CD4-positive, alpha-beta T cell treated with Interleukin-4 for 1 hour (primary cell): ENCODE measurements at places on chromosomes 1 and 21.

DNA sequence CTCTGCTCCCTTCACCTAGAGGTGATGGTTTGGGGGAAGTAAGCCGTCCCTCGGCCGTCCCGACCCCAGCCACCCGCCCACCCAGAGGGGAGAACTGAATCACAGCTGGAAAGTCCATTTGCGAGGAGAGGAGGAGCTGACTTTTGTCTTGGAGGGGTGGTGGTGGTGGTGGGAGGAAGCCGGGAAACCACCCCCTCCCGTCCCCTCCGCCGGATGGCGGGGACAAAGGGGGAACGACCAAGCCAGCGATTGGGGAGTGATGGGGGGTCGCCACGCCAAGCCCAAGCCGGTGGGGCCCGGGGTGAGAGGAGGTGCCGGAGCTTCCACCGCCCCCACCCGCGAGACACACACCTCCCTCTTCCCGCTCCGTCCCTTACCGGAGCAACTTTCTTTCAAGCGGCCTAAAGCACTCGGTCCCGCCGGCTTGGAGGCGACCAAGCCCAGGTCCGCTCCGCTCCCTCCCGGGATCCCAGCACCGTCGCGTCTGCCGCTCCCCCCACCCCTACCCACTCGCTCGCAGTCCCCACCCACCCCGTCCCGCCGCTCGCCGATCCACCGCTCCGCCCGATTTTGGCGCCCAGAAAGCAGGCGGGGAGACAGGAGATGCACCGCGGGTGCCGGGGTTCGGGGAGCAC is 540 bp downstream of the ARHGEF2 start:
- peak; percentile 50 for DNase-seq

- DNase-seq, result peak; percentile 2
Observed at GRCh38 chr1:58047265-58047858, 499.2 kb downstream of the OMA1 start.

GRCh38 chr1:21586846-21587601 is 77.8 kb downstream of the ALPL start:
- DNase-seq, result no peak

DNA sequence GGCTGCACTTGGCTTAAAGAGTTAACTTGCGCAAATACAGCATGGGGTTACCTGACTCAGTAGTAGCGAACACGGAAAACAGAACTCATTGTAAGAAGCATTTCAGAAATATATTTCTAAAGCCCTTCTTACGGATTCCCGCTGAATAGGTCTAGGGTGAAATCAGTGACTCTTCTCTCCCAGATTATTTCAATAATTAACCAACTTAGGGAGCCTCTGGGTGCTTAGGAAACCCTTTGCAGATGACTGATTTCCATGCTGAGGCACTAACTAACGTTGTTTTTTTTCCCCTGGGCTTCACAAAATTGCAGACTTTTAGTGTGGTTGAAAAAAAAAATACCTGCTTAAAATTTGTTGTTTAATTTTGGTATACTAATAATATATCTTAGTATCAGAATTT is 40.3 kb downstream of the BTG3 start:
- no peak for DNase-seq

- DNase-seq, result no peak
Observed at GRCh38 chr1:156644146-156644545, 2.2 kb downstream of the BCAN start.

- peak; percentile 51 for DNase-seq
Observed at GRCh38 chr1:158506369-158506987, 34.5 kb downstream of the OR10R2 start.

GRCh38 chr1:46522184-46522968 is 29.1 kb downstream of the KNCN start:
- no peak for DNase-seq

GRCh38 chr1:185483664-185484450 is 166.8 kb upstream of the IVNS1ABP start:
- DNase-seq, result no peak

GRCh38 chr1:206136241-206136640 is 19.1 kb upstream of the AVPR1B start:
- no peak for DNase-seq

DNA sequence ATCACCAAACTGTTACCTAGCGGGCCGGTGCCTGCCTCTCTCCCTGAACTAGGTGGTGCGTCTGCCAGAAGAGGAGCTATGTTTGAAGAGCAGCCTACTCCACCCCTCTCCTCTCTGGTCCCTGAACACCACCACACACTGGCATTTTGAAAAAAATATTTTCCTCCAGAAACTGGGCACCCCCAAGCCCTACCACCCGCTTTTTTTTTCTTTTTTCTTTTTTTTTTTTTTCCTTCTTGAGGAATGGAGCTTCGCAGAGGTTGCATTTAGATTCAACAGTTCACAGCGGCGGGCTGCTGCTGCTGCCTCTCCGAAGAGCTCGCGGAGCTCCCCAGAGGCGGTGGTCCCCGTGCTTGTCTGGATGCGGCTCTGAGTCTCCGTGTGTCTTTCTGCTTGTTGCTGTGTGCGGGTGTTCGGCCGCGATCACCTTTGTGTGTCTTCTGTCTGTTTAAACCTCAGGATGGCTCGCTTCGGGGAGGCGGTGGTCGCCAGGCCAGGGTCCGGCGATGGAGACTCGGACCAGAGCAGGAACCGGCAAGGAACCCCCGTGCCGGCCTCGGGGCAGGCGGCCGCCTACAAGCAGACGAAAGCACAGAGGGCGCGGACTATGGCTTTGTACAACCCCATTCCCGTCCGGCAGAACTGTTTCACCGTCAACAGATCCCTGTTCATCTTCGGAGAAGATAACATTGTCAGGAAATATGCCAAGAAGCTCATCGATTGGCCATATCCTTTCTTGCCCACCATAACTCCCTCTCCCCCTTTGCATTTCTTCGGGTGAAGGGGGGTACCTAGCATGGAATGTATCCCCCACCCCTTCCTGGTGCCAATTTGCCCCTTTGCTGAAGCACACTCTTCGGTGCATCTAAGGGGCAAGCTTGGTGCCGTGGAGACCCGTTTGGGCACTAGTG is at the start of gene CACNA1E:
TSS of gene CACNA1E (plus strand) at position 233 of the 911 bp plus-strand sequence. CDS start at position 461, 228 bp downstream.
- no peak for DNase-seq

DNA sequence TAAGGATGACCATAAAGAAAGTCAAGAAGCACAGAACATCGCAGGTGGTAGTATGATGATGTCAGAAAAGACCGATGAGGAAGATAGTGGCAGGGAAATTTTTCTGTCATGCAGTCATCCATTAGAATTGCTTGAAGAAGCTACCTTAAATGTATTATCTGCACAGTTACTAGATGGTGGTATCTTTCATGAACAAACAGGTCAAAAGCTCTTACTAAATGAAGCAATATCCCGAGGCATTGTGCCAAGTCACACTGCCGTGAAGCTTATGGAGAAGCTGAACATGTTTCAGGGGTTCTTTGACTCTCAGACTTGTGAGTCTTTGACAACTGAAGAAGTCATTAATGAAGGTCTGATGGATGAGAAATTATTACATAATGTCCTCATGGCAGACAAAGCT is 128.8 kb downstream of the MACF1 start:
- DNase-seq, result no peak

DNA sequence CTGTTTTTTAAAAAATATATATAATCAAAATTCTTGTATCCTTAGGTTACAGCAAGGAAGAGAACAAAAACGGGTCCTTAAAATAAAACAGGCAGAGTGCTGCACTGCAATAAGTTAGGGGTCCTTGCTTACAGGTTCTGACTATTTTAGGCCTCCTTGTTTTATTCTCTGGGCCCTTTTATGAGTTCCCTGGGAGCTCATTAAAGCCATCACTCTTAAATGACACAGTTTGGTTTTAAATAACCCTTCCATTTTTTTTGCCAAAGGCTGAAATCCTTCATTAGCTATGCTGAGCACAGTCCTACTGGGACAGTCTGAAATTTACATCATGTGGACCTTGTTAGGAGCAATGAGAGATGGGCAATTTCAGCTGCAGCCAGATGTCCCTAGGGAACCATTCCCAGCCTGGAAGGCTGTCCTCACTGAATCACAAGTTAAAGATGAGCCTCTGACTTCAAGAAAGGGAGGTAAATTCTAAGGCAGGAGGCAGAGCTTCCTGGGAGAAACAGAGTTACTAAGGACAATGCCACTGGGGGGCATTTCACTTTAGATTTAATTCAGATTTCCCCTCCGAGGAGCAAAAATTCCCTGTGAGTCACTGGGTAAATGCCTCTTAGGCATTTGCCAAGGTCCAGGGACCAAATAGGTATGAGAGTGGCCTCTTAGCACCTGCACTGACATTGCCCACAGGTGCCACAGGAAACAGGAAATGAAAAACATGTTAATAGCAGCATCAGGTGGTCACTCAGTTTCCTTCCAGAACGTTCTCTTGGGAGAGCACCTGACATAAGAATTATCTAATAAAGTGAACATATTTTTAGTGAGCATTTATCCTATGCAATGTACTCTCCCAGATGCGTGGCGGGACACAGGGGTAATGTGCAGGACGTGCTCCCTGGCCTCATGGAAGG is 3.8 kb upstream of the MUL1 start:
- DNase-seq, result no peak

DNA sequence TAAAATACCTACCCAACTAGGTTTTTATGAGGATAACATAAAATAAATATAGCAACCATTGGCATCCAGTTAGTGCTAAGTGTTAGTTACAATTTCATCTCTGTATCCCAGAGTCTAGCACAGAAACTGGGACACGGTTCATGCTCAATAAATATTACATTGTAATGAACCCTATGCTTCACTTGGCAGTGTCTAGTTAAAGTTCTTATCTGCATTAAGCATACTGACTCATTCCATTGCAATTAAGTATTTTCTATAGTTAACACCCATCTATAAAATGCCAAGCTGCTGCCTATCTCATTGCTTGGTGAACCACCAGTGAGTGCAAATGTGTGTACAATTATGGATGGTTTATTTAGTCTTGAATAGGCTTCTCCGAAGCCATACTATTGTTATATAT is 15.2 kb downstream of the CHML start:
- DNase-seq, result no peak
